ENCODE measurements at places on chromosomes 11 and 22.

GRCh38 chr11:4662876-4663275 is 19.1 kb downstream of the OR51E1 start:
- DNase-seq: no peak

GRCh38 chr11:78784321-78785061 is 209.8 kb upstream of the NARS2 start:
- DNase-seq: no peak

DNA sequence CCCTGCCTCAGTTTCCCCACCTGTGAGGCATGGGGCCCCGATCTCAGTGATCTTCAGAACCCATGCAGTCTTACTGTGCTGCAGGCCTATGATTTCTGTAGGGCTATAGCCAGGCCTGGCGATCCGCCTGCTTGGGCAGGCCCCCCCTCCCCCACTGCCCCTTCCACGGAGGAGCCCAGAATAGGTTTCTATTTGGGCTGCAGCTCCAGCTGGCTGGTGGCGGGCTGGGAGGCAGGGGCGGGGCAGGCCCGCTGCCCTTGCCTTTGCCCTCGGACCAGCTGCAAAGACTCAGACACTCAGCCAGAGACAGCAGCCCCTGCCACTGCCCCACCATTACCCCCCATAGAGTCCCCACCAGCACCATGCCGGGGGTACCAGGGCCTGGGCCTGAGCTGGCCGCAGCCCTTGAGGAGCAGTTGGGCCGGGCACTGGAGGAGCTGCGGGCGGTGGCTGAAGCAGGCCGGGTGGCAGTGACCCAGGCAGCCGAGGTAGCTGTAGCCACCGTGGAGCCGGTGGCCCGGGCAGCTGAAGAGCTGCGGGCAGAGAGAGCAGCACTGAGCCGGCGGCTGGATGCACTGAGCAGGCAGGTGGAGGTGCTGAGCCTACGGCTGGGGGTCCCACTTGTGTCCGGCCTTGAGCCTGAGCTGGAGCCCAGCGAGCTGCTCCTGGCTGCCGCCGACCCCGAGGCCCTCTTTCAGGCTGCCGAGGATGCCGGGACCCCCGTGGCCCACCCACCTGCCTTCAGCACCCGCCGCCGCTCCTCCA is 12.2 kb downstream of the SMTN start:
- no peak for DNase-seq

- no peak for DNase-seq
Observed at GRCh38 chr11:35414776-35415175, 4.6 kb downstream of the SLC1A2 start.

DNA sequence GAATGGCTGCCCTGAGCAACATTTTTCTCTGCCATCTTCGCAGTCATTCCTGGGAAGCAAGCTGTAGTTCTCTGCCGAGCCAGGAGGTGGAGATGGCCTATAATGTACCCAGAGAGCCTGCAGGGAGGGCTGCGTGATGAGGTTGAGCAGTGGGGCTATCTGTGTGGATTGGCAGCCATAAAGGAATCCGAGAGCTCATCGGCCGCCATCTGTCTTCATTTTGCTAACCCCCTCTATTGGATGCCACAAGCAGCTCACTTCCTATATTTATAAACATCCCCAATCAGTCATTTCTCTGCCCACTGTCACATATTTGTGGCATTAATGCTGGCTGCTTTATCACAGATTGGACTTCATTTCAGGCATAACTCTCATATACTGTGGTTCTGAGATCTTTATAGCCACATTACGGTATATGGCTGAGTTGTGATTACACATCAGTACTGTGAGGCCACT is 209.5 kb downstream of the NTM start:
- DNase-seq: no peak

- DNase-seq: no peak
Observed at GRCh38 chr11:133663135-133663985, 131.1 kb upstream of the OPCML start.

- no peak for DNase-seq
Observed at GRCh38 chr11:120660024-120660565, 148.5 kb downstream of the GRIK4 start.

- DNase-seq: no peak
Observed at GRCh38 chr11:934527-934926, 8.9 kb downstream of the AP2A2 start.

DNA sequence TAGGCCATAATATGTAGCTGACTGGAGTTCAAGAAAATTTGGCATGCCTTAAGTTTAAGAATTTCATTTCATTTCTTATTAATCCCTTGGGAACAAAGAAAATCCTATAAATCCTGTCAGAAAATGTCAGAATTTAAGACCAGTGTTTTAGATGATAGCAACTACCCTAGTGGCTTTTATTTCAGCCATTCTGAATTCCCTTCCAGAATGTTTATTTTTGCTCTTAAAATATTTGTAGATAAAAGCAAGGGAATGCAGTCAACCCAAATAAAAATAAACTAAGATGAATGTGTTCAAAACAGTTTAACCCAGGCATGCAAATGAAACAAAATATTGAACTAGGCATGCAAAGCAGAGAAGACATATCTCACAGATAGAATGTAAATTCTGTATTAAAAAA is 356.9 kb upstream of the LRRC4C start:
- DNase-seq: no peak

DNA sequence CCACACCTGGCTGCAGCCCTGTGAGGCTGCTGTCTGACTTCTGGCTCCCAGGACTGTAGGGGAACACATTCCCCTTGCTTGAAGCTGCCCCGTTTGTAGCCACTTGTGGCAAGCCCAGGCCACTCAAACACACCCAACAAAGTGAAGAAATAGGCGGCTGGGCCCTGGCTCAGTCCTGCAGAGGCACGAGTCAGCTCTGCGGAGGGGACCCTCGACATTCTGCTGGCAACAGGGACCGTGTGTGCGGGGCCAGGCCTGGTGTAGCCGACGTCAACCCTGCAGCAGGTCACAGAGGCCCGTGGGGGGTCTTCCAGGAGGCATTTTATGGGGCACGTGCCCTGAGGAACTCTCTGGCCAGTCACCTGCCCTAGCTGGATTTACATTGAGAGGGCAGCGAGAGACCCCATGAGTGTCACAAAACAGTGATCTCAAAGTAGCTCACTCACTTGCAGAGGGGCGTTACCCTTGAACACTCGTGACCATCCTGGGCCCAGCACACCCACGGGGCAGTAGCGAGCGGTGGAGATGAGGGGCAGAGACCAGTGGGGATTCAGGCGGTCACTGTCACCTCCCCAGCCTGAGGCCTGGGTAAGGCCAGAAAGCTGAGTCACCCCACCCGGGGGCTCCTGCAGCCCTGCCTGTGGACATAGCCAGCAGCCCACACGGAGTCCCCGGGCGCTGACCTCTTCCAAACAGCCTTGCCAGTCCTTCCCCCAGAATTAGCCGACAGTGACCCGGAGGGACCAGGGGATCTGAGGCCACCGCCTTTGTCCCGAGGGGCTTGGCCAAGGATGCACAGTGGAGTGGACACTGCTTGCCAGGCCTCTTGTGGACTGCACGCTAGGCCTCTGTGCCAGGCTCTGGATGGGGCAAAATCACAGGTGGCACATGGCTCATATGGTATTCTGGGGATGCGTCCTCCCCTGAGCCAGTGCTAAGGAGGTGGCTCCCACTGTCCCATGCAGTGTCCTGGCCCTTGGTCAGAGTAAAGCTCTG is 139.5 kb downstream of the CTTN start:
- no peak for DNase-seq

DNA sequence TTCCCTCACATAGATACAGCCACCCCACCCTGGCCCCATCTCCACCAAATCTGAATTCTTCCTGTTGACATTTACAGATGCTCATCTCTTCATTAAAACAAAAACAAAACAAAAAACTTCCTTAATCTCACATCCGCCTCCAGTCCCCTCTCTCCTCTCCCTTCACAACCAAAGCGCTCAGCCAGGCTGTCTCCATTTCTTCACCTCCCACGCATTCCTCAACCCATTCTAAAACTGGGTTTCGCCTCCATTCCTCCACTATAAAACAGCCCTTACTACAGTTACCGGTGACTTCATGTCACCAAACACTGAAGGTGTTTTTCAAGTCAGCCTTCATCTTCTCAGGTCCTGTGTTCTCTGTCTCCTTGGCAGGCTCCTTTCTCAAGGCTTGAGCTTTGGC is 9.6 kb downstream of the BACE1-AS start:
- DNase-seq: no peak

DNA sequence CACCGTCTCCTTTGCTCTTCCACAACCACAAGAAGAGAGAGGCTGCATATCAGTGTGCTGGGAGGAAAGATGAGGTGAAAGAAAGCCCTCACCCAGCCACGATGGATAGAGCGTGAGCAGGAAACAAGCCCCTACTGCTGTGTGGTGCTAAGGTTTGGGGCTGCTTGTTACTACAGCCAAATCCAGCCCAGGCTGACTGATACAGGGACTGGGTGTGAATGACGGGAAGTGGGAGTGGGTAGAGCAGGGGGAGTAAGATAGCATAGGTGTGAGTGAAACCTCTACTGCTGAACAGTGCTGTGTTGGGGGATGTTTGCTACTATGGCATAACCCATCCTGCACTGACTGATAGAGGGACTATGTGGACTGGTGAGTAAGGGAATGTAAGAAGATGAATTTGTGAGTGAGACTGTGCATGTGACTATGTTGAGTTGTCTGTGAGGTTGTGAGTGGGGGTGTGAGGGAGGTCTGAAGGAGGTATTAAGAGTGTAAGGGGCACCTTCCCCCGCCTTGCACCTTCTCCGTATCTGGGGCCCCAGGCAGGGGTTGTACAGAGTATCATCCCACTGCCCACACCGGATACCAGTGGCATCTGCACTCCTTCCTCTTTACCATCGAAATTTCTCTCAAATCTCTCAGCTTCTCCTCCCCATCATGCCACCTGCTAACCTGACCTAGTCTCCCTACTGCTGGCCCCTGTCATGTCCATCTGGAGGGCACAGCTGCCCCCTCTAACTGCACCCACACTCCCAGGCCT is 91.5 kb downstream of the MN1 start:
- no peak for DNase-seq

DNA sequence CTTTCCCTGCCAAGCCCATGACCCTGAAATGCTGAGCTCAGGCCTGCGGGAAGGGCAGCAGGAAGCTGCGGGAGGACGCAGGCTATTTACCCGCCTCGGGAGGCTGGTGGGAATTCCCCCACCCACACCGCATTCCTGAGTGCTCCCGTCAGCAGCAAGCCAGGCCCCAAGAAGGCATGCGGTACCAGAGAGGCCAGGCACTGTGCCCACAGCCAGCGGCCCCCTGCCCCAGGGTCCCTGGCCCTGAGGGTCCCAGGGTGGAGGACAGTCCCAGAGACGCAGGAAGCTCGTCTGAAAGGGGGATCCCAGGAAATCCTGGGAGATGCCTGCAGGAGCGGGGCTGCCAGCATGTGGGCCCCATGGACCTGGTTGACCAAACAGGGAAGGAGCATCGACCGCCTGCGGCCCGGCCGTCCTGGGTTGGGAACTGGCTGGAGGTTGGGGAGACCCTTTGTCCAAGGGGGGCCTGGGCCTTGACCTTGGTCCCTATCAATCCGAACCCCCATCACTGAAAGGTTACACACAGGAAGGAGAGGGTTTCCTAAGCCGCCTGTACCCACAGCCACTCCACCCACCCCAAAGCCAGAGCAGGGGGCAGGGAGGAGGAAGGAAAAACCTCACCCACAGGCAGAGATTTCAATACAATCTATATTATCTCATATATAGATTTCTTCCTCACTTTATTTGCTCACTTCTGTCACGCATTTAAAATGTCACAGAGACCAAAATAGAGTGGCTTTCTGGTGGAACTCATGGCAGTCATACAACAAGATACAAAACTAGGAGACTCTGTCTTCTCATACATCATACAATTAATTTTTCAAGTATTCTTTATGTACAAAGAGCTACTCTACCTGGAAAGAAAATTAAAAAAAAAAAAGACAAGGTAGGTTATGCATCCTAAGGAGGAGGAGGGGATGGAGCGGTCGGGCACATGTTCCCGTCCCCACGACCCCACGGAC is 17.1 kb downstream of the MAFF start:
- DNase-seq: no peak

DNA sequence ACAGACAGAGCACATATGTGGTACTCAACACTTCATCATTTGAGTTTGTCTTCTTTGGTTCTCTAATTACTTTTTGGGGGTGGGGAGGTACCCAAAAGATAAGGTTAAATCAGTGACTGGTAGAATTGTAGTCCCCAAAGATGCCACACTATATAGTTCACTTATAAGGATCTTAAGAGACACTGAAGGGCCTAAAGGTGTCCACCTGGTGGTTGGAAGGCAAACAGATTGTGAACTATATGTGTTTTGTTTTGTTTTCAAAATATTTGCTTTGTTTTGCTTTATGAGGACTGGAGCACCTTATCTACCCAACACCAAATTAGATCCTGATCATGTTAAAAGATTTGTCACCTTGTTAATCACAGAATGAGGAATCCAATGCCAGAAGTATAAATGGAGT is 136.1 kb downstream of the DCDC1 start:
- DNase-seq: no peak

DNA sequence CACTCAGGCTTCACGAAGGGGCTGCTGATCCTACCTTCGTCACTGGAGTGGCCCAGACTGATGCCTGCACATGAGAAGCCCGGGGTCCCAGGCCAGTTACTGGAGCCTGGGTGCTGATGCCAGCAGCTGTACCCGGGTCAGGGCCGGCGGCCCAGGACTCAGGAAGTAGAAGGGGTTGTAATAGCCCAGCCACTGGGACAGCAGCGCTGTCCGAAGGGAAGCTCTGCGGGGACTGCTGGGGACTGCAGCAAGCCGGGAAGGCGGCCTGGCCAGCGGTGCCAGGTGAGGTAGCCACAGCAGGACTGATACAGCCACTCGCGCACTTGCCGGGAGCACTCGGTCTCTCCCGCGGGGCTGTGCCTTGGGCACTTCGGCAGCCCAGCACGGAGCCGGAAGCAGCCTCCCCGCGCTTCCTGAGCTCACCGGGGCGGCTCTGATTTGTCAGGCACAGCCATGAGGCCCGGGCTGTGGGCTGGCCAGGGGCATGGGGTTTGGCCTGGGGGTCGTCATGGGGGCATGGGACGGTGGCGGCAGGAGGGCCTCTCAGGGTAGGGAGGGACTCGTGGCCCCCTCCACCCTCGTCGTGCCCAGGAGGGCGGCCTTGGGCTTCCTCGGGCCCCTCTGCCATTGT is 13.9 kb upstream of the OR8K1 start:
- DNase-seq: no peak

DNA sequence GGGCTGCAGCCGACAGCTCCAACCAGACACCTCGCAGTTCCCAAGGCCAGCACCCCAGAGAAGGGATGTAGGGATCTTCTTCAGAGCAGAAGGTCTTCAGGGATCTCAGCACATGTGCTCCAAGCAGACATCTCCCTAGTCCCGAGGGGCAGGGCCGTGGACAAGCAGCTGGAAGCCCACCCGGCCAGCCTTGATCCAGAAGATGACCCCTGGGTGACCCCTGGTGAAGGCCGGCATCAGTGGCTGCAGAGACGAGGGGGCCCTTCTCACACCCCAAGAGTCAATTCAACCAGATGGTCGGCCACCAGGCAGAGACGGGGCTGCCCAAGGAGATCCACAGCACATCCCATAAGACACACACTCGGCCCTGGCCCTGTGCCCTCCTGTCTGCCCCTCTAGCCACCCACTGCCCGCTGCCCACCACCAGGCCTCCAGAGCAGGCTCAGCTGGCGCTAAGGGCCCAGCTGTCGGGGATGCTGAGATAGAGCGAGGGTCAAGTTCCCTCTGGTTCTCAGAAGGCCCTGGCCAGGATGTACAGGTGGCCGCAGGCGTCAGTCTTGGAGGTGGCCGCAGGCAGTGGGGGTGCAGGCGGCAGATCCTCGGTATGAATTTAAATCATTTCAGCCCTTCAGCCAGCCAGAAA is 168.3 kb downstream of the BRD1 start:
- no peak for DNase-seq

All from NCI-H187 treated with DMSO at 0.1 percent for 48 hours (cell line).